ENCODE measurements at places on chromosomes 16 and 17.

- no peak for DNase-seq
Observed at GRCh38 chr16:77781091-77781490, 7.3 kb upstream of the VAT1L start.

GRCh38 chr17:18217412-18218015 is 7.9 kb upstream of the LLGL1 start:
- DNase-seq: peak; percentile 57

DNA sequence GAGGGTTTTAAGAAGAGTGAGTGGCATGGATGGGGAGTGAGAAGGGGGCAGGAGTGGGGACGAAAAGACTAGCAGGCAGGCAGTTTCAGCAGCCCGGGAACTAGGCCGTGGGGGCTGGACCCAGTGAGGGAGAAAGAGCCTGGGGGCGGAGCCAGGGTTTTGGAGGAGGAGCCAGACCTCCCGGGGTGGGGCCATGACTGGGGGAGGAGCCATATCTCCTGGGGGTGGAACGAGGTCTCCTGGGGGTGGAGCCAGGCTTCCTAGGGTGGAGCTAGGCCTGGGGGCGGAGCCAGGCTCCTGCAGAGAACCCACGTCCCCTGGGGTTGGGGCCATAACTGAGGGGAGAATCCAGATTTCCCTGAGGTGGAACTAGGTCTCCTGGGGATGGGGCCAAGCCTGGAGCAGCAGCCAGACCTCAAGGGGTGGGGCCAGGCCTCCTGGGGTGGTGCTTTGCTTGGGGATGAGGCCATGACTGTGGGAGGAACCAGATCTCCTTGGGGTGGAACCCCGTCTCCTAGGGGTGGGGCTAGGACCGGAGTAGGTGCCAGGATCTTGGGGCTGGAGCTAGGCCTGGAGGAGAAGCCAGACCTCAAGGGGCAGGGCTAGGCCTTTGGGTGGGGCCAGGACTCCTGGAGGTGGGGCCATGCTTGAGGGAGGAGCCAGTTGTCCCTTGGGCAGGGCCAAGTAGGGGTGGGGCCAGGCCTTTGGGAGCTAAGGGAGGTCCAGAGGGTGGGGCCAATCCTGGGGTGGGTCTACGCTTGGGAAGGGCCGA is 41.7 kb upstream of the JPH3 start:
- DNase-seq: no peak

DNA sequence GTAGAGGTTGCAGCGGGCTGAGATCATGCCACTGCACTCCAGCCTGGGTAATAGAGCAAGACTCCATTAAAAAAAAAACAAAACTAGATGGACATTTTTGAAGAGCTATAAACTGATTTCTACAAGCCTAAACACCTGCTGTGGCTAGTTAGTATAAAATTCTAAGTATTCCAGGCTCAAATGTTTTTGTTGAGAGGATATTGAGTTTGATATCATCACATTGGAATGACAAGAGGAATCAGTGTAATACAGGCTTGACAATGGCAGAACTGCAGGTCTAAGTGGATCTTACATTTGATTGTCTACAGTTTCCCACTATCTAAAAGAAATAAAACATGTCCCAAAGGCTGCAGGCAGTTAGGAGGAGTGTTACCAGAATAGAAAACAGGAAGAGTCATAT is 23.9 kb upstream of the DLX3 start:
- no peak for DNase-seq

- DNase-seq: no peak
Observed at GRCh38 chr16:52817696-52818095, 235.0 kb downstream of the CHD9NB start.

GRCh38 chr16:11014136-11014535 is 69.8 kb downstream of the CLEC16A start:
- DNase-seq: no peak

DNA sequence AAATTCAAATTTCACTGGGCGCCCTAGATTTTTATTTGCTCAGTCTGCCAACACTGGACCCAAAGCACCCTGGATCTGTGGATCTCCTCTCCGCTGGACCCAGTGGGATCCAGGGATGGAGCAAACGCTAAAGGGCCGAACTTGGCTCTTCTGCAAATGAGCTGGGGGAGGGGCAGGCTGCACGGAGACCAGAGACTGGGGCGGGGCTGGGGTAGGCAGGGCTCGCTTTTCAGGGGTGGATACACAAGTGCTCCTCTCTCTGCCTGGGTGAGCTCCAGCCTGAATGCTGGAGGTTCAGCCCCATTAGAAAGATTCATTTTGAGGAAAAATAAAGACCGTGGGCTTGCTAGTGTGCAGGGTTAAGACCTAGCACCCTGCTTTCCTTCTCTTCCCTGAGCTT is 8.9 kb downstream of the CBX4 start:
- no peak for DNase-seq

- no peak for DNase-seq
Observed at GRCh38 chr16:568401-569258, 1.1 kb upstream of the PIGQ start.

- no peak for DNase-seq
Observed at GRCh38 chr17:61366076-61366714, 33.4 kb upstream of the TBX2 start.

- DNase-seq: peak; percentile 38
Observed at GRCh38 chr17:42706732-42707131, 24.4 kb downstream of the CNTNAP1 start.

GRCh38 chr16:8005096-8005860 is 585.0 kb downstream of the TMEM114 start:
- DNase-seq: no peak

DNA sequence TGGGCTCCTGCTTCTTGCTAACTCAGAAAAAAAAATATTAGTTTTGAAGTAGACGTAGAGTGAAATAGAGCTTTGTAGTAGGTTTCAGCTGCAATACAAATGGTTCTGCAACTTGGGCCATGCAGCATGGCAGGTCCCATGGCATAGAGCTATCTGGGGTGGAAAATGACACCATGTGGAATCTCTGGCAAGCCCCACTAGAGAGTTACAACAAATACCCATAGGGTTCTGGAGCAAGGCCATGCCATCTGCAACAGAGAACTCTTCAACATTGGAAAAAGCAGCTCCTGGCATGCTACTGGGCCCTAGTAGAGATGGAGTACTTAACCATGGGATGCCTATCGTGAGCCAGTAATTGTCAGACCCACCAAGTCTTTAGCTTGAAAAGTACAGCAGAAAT is 25.3 kb upstream of the RBBP6 start:
- DNase-seq: no peak

DNA sequence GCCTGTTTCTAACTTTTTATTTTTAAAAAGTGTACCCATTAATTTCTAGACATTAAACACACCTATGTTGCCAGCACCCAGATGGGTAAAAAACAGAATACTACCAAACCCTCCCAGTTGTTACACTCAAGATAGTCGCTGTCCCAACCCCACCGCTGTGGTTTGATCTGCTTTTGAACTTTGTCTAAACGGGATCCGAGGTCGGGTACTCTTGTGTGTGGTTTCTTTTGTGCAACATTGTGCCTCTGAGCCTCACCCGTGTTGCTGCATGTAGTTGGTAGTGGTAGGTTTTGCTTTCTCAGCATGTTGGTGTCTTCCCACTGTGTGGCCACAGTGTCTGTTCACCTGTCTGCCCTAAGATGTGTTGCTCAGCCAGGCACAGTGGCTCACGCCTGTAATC is 4.3 kb downstream of the KLHL36 start:
- DNase-seq: no peak

- no peak for DNase-seq
Observed at GRCh38 chr16:68724797-68725196, 12.3 kb upstream of the CDH1 start.

DNA sequence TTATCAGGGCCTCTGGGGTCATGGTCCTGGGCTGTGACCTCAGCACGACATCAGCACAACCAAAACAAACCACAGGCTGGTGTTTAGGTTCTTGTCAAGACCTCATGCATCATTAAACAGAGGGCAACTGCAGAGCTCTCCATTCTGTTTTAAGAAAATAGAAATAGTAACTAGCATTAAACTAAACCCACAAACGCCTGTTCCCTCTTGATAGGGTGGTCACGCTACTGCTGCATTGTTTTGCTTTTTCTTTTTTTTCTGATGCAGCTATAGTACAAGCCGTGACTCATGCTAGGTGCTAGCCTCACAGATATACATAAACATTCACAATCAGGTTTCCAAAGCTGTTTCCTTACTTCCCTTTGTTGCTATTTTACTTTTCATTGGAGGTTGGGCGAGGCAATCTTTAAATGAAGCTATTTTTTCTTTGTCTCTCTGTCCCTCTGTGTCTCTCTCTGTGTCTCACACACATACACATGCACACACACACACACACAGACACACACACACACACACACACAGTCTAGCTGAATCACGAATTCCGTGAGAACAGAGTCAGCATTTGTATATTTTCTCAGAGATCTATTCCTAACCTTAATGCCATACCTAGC is 310.3 kb downstream of the CDH13 start:
- DNase-seq: no peak

DNA sequence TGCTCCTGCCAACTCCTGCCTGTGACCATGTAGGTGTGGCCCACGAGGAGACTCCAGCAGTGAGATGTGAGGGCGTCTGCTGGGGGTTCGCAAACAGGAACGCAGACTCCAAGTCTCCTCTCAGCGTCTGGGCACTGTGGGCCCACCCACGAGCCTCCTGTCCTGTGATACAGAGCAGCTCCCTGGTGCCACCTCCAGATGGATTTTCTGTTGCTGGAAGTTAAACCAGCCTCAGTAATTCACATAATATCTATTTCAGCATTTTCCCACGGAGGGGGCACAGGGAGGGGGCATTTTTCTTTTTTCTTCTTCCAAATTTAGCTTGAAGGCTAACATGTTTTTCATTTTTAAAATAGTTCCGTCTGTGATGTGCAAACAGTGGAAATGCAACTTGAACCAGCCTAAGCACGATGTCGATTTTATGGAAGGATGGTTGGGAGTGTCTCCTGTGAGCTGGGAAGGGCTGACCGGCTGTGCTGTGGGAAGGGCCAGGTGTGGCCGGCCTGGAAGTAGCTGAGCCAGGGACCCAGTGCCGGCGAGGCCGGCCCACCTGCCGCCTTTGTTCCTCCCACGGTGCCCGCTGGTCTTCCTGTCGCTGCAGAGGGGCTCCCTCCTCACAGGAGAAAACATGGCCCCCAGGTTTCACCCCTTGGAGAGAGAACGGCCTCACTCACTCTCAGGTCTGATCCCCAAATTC is 3.9 kb upstream of the RAB40B start:
- no peak for DNase-seq

GRCh38 chr16:68319185-68319908 is 8.5 kb downstream of the PRMT7 start:
- no peak for DNase-seq

- no peak for DNase-seq
Observed at GRCh38 chr17:72619976-72620650, 472.4 kb downstream of the SLC39A11 start.

GRCh38 chr17:57350266-57350665 is 93.9 kb downstream of the MSI2 start:
- no peak for DNase-seq

DNA sequence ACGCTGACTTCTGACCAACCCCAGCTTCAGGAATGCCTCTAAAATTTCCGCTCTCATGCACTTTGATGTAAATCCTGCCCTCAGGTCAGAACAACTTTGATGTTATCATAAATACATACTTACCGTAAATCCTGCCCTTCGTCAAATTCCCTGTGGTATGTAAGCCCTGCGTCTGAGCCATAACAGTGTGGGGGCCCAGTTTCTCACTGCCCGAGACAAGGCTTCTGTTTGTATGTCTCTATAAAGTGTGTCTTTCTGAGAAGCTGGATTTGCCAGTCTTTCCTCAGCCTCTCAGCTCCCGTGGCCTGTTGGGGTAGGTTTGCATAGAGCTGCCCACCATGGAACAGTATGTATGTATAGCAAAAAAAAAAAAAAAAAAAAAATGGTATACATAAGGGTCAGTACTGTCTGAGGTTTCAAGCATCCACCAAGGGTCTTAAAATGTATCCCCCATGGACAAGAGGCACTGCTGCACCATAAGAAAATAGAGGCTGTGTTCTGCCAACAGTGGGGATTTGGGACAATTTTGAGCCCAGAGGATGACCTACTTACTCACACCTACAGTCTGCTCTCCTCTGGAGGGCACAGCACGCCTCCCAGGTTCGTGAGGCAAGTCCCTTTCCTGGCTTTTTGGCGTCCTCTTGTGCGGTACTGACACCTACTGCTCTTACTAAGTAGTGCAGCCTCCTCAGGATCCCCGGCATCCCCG is 17.5 kb downstream of the PRMT7 start:
- DNase-seq: peak; percentile 59

GRCh38 chr16:88969361-88969831 is 7.6 kb downstream of the CBFA2T3 start:
- DNase-seq: no peak

GRCh38 chr16:9348912-9349311 is 257.5 kb downstream of the HAPSTR1 start:
- DNase-seq: no peak

GRCh38 chr17:233473-233941 is 52.1 kb upstream of the DOC2B start:
- DNase-seq: no peak

DNA sequence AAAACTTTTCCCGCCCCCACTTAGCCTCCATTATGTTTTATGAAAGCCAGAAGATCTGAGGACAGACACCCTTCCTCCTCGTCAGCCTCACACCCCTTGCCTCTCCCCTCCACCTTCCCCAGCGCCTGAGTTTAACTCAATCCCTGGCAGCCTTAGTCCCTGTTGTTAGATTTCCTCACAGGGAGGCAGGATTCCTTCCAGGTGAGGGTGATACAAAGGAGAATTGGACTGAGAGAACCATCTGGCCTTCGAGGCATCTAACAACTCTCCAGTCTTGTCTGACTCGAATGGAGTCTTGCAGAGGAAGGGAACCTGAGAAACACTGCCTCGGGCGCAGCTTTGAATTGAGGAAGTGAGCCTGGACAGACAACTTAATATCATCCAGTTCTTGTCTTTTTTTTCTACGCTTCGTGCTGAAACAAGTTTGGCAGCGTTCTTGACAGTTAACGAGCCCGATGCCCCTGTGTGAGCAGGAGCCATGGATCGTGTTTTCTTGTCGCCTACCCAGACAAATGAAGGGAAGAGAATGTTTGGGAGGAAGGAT is 1.3 kb upstream of the ZNF768 start:
- DNase-seq: no peak

DNA sequence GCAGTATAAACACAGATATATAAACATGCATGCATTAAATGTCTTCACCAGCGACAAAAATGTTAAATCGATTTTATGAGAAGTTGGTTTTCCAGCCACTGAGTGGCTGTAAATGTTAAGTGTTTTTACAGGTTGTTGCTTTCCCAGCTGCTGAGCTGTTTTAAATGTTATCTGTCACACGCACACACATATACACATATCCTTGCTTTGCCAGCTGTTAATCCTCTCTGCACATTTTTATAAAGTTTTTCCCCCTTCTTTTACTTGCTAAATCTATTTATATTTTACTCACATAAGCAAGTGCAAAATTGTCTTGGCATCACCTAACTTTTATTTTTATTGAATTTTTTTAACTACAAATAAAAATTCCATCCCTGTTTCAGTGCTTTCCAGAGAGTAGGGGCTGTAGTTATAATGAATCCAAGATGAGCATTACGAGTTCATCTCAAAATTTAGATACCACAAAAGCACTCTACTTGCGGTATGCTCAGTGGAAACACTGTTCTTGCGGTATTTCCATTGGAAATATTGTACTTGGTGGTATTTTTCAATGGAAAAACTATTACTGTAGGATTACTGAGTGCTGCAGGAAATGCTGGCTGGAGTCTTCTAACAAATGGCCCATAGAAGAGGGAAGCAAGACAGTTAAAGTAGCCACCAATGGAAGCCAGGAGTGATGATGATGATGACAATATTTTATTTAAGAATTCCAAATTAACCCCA is 124.9 kb upstream of the KCNJ16 start:
- DNase-seq: no peak

GRCh38 chr16:31043898-31044481 is 10.6 kb downstream of the STX4 start:
- no peak for DNase-seq

- DNase-seq: no peak
Observed at GRCh38 chr17:75625813-75626486, 7.3 kb upstream of the SMIM5 start.
